ENCODE measurements at places on chromosomes 3 and 15. TPM values are rescaled to one million over a fixed set of nuclear protein-coding genes. Genes with fewer than 3 reads are reported as not detected.

Gene PTH1R
- 2.6 TPM for total RNA-seq

Gene CLCN2
- total RNA-seq, result 6.0 TPM

Gene PLD1
- total RNA-seq, result 19.4 TPM

Gene HRG
- not detected for total RNA-seq

Gene HGD
- total RNA-seq, result 0.43 TPM

Gene MASP1
- 198 TPM for total RNA-seq

Gene GOLGA6L1
- not detected for total RNA-seq

Gene RBSN
- 22.9 TPM for total RNA-seq

Gene NUDT16
- 7.3 TPM for total RNA-seq

Gene PLXNA1
- 63.0 TPM for total RNA-seq

Gene PLA2G4E
- total RNA-seq, result not detected

Gene CATSPER2
- total RNA-seq, result 0.86 TPM
